ENCODE measurements at places on chromosomes 1 and 21. TPM values are rescaled to one million over a fixed set of nuclear protein-coding genes. Genes with fewer than 3 reads are reported as not detected.
A peak's percentile ranks its signal among the peaks of the same experiment; 100 is the strongest.

DNA sequence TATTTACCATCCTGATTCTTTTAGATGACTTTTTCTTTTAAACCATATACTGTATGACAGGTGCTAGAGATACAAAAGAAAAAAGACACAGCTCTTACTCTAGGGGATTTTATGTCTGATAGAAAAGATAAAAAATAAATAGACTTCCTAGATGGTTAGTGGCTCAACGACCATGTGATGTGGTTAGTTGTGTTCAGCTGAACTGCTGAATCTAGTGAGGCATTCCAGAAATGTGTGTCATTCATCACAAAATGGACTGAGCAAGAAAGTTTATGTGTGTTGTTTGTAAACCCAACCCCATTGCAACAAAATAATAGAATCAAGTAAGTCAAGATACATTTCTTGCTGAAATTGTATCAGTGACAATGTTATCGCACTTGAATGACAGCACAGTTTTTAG is 205.8 kb upstream of the LYPLAL1 start:
- peak; percentile 66 for DNase-seq

DNA sequence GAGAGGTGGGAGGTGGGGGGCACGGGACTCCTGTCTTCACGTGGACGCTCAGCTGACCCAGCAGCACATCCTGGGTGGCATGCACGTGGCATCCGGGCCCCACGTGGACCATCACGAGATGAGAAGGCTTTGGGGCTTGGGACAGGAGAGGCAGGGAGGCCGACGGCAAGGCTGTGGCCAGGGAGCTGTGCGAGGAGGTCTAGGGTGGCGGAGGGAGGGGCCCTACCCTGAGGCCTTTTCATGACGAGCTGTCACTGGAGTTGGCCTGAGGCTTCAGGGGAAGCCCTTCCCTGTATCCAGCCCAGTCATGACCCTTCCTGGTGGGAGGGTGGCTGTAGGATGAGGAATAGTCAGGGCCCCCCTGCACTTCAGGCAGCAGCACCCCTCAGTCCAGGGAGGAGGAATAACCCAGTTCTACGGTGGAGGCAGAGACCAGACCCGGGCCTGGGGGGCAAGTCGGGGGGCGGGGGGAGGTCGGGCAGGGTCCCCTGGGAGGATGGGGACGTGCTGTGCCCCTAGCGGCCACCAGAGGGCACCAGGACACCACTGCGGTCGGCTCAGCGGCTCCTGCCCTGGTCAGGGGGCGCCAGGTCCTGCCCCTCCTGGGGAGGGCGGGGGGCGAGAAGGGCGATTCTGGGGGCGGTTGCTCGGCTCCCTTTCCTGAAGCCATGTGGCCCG is 2.0 kb upstream of the PERM1 start:
- no peak for DNase-seq

DNA sequence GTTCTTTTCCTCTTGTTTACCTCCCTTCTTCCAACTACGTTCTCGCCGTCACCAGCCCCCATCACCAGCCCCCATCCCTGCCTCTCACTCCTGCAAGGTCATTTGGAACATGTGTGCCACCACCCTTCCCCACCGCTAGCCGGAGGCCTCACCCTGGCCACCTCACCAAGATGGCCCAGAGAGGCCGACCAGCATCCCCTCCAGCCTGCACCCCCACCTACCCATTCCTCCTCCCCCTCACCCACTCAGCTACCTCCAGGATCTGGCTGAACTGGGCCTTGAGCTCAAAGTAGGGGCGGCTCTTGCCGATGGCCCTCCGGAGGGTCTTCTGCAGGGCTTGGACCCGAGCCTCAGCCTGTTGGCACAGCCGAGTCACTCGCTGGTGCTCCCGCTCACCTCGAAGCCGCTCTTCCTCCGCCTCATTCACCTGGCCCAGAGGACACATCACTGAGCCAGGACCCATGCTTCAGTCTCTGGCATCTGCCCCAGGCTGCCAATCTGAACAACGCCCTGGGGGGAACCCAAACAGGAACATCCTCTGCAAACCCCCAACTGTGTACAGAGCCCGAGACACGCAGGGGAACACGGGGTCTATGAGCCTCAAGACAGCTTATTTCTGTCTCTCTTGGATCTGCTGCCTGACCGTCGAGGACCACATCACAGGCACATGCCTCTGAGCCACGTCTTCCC is 12.8 kb downstream of the SH3BP5L start:
- no peak for DNase-seq

- DNase-seq: no peak
Observed at GRCh38 chr1:19647643-19648042, 3.5 kb downstream of the NBL1 start.

- no peak for DNase-seq
Observed at GRCh38 chr1:33818071-33818470, 45.8 kb upstream of the HMGB4 start.

GRCh38 chr1:230458509-230458908 is 32.4 kb upstream of the PGBD5 start:
- peak; percentile 77 for DNase-seq

- no peak for DNase-seq
Observed at GRCh38 chr1:228811712-228812305, 76.5 kb downstream of the RHOU start.

GRCh38 chr1:159091180-159091560 is 14.6 kb upstream of the AIM2 start:
- peak; percentile 63 for DNase-seq

DNA sequence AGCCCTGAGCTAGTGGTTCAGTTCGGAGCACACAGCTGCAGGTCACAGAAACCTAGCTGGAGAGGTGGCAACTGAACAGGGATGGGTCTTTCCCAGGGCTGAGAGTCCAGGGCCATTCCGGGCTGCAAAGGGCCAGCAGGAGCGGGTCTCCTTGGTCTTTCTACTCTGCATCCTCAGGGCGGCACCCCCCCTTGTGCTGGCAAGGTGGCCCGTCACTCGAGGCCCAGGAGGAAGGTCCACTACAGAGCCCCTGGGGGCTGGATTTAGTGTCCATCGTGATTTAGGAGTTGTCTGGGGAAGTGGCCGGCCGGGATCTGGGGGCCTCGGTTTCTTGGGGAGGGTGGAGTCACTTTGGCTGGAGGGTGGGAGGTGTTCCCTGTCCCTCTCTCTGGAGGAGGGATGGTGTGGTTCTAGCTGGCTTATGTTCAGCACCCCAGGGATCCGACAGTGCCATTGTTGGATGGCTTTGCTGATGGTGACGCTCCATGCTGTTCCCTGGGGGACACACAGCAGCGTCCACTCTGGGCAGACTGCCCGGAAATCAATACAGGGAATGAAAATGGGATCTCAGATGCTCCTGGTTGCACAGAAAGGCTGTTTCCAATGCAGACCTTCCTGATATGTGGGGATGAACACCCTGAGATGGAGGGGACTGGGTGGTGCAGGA is 64.4 kb downstream of the UMODL1 start:
- no peak for DNase-seq

DNA sequence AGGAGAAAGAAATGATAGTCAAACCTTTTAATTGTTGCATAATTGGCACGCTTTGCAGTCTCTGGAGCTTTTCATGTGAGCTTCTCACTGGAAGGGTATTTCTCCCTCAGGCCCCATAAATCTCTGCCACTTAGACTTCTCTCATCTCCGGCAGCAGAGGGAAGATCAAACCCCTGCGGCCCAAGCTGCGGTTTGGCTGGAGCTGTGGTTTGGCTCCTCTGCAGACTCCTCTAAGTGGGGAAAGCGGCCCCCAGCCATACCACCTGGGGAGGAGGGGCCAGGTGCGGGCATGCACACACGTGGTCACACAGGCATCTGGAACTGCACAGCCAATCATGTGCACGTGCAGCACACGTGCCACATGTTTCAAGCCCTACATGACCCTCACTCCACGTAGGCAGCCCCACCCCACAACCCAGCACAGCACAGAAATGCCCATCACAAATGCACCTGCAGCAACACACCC is 58.3 kb downstream of the UBE2T start:
- peak; percentile 87 for DNase-seq

GRCh38 chr1:244970236-244970743 is 105.9 kb upstream of the HNRNPU start:
- DNase-seq: peak; percentile 67

- peak; percentile 99 for DNase-seq
Observed at GRCh38 chr1:235018161-235018560, 110.5 kb downstream of the TOMM20 start.

DNA sequence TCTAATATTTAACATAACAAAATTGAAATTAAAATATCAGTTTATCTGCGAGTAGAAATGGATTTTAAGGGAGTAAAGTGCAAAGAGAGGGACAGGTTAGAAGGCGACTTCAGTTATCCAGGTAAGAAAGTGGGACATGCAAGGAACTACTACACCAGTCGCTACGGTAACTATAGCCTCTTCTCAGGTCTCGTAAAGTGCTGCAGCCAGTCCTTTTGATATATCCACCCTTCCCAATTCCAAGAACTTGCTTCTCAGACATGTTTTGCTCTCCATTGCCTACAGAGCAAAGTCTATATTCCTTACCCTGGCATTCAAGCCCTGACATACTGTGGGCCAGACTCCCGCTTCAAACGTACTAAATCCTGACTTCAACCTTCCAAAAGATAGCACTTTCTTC is 2.5 kb downstream of the COA7 start:
- DNase-seq: no peak

GRCh38 chr1:241779897-241780296 is 68.1 kb upstream of the EXO1 start:
- no peak for DNase-seq

DNA sequence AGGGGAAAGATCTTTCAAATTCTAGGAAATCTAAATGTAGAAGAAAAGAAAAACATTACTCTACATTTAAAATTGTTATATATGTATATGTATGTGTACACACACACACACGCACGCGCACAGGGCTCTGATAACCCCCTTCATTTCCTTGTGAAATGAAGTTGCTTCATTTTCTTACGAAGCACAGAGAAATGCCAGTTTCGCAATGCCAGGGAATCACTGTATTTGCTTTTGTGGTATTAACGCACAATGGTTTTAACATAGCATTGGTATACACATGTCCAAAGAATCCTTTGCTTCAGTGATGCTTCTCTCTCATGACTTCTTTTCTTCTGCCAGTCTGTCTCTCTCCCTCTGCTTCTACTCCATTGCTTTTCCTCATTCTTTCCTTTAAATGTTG is 8.4 kb upstream of the DDAH1 start:
- peak; percentile 78 for DNase-seq

GRCh38 chr1:240771450-240771849 is 159.5 kb upstream of the GREM2 start:
- no peak for DNase-seq

Gene TMPRSS15
- not detected for total RNA-seq

Gene TGFB2
- 120 TPM for total RNA-seq

Gene CTSS
- 0.17 TPM for total RNA-seq

Gene OR2T11
- not detected for total RNA-seq

Gene ZNF648
- total RNA-seq: 1.3 TPM

Gene VPS13D
- 64.7 TPM for total RNA-seq
